Stimulated activated CD8-positive, alpha-beta memory T cell treated with anti-CD3 and anti-CD28 coated beads, Interleukin-7, amount 100 ng/mL, for 1 hour (primary cell): ENCODE measurements at places on chromosomes 16 and 17.

DNA sequence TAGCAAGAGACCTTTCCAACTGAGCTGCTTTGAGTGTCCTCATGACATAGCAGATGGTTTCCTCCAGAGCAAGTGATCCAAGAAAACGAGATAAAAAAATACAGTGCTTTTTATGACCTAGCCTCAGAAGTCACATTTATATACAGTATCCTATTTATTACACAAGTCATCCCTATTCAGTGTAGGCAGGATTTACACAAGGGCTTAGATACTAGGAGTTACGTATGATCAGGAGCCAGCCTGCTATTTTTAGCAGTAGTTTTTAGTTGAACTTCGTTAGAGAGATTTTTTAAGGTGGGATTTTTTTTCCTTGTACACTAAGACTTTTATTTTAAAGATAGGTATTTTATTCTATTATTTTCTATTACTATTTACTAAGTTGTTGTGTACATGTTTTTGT is 58.4 kb downstream of the PHKB start:
- no peak for DNase-seq

- DNase-seq = no peak
These were observed 336 bp upstream of the BMERB1 start for GRCh38 chr16:15434079-15434424.

- DNase-seq = no peak
These were observed 588 bp downstream of the METTL16 start for GRCh38 chr17:2511138-2511461.

GRCh38 chr17:67911059-67911782 is 85.0 kb downstream of the C17orf58 start:
- DNase-seq = no peak

DNA sequence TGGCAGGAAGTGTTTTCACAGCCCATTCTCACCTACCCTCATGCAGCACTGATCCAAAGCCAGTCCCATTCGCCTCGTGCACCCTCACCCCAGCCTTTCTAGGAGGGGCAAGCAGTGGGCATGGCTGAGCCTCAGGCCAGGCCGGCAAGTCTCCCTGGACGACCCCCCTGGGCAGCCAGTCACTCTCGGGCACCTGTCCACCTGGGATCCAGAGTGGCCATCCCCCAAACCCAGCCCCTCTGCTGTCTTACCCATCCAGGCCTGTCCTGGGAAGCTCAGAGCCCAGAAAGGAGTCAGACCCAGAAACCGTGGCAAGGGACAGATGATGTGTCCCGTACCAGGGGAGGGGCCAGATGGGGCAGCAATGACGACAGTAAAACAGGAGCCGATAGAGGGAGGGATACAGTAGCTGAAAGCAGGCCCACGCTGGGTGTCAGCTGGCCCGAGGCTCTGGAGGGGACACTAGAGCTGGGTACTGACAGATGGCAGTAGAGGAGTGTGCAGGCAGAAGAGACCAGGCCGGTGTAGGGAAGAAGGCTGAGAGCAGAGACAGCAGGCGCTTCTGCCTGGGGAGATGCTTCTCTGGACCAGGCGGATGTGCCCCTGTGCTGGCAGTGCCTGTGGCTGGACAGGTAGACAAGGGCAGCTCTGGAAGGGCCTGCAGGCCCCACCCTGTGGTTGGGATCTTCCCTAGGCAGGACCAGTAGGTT is 5.8 kb downstream of the CMTM3 start:
- DNase-seq = no peak

- DNase-seq = no peak
These were observed 193.2 kb downstream of the RAB11FIP4 start for GRCh38 chr17:31584438-31585279.

- no peak for DNase-seq
These were observed 43.0 kb upstream of the TANGO6 start for GRCh38 chr16:68800257-68800875.

GRCh38 chr17:72969293-72969906 is 123.1 kb downstream of the SLC39A11 start:
- DNase-seq = no peak

- no peak for DNase-seq
These were observed 238.0 kb downstream of the PHKB start for GRCh38 chr16:47699106-47699505.

DNA sequence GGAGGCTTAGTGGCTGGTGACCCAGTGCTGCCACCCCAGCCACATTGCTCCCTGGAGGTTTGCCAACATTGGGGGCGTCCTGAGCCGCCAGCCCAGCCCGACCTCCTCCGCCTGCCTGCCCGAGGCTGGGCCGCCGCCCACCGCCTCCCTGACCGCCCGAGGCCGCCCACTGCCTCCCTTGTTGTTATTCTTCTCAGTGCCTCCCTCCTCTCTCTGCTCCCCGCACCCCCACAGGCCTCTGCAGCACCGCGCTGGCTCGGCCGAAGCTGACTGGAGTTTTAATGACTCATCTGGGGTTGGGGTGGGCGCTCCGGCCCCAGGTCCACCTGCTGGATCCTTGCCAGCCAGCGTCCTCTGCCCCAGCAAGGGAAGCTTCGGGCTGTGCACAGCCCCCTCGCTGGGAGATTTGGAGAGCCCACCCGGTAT is 102.5 kb downstream of the RBFOX3 start:
- no peak for DNase-seq

GRCh38 chr17:7083592-7083991 is 3.5 kb upstream of the CLEC10A start:
- no peak for DNase-seq

GRCh38 chr17:14303343-14304221 is 2.7 kb downstream of the HS3ST3B1 start:
- no peak for DNase-seq

- DNase-seq = no peak
These were observed 4.8 kb upstream of the PSMD3 start for GRCh38 chr17:39975801-39976200.

GRCh38 chr17:73982871-73983270 is 220.6 kb upstream of the RPL38 start:
- DNase-seq = no peak

- DNase-seq = no peak
These were observed 14.9 kb upstream of the SPOP start for GRCh38 chr17:49692751-49693150.

DNA sequence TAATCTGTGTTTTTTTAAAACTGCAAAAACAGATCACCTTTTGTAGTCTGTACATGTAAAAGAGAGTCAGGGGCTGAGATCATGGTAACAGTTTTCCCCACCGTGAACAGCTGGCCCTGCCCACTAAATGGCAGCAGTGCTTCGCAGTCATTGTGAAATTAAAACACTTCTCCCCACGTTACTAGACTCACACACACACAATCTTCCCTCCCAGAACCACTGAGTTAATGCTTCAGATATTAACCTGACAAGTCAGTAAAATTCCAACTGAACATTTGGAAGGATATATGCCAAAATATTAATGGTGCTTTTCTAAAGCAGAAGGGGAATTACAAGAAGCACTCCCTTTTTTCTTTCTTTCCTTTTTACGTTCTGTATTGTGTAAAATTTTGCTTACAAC is 1.2 kb upstream of the CD300LG start:
- no peak for DNase-seq

- DNase-seq = no peak
These were observed 5.3 kb upstream of the EIF4A3 start for GRCh38 chr17:80152081-80152702.

DNA sequence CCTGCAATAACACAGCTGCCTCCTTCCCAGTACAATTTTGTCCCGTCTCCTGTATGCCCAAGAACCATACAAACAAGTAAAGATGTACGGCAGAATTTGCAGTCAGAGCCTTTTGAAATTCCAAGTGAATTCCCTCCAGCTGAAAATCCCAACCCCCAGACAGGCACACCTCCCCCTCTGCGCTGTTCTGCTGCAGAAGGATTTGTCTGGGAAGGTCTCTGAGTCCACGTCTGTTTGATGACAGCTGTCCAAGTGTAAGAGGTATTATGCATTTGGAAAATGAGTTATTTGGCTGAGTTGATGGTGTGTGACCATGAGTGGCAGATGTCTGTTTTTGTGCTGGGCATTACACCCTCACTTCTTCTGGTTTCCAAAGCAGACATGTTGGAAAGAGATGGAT is 104.9 kb upstream of the HS3ST4 start:
- DNase-seq = no peak

GRCh38 chr17:79740413-79740812 is 9.7 kb downstream of the ENPP7 start:
- no peak for DNase-seq

GRCh38 chr16:80759419-80760162 is 44.8 kb downstream of the CDYL2 start:
- DNase-seq = no peak

GRCh38 chr16:12833926-12834325 is 30.2 kb upstream of the CPPED1 start:
- DNase-seq = no peak

DNA sequence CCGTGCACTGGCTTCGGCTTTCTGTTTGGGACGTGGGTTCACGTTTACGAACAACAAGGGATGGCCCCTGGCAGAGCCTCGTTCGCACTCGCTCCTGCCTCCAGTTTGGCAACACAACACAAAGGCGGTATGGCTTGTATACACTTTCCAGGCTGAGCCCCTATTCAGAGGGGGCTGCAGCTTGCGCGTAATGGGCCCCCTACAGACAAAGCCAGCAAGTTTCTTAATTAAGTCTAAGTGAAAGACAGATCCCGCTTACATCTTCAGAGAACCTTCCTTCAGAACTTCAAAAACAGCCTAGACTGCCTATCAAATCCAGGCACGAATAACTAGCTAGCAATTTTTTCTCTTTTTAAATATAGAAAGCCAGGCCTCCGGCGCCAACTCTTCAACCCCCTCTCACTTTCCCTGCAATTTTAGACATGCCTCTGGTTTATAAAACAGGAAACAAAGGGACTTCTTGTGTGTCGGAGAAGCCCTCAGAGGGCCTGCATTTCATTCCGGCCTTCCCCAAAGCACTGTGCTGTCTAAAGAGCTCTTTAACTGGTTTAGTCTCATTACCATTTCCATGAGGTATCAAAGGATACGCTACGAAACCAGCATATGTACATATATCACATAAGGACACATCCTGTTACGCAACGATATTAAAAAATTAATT is 244.9 kb downstream of the STX8 start:
- no peak for DNase-seq

- no peak for DNase-seq
These were observed 232.8 kb downstream of the SEC14L1 start for GRCh38 chr17:77373299-77374169.

GRCh38 chr17:52035336-52035915 is 123.1 kb downstream of the CA10 start:
- no peak for DNase-seq

DNA sequence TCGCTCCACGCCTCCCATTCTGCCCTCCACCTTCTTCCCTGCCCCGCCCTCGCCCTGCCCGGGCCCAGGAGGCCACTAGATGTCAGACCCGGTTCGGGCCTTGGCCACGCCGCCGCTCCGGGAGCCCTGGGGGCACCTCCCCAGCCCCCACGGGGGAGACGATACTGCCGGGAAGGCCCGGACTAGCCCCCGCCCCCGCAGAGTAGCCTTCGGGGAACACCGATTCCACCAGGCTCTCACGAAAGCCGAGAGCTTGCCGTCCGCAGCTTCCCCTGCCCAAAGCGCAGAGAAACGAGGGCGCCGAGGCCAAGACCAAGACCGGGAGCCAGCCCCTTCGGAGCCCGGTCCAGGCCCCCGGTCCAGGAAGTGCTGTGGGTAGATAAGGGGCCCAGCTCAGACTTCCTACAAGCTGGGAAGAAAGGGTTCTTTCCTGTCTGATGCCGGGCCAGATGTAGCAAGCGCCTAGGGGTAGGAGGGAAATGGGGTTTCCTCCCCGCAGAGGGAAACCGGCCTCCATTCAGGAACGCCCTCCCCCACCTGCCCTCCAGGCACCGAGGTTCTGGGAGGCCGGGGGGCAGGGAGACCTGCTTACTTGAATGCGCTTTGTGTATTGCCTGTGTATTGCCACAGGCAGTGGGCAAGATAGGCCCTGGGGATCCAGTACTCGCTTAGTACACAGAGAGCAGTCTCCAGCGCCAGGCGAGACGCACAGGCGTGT is 806 bp upstream of the CYB561 start:
- no peak for DNase-seq

DNA sequence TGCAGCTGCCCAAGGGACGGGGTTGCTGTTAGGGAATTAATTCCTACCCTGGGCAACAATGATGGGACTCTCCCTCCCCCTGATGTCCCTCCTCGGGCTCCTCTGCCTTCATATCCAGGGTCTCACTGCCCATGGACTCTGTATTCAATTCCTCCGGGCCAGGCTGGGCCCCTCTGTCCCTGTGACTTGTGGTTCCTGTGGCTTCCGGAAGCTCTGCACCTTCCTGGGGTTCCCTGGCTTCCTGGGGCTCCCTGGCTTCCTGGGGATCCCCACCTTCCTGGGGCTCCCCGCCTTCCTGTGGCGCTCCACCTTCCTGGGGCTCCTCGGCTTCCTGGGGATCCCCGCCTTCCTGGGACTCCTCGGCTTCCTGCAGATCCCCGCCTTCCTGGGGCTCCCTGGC is 35.2 kb downstream of the SRL start:
- no peak for DNase-seq

DNA sequence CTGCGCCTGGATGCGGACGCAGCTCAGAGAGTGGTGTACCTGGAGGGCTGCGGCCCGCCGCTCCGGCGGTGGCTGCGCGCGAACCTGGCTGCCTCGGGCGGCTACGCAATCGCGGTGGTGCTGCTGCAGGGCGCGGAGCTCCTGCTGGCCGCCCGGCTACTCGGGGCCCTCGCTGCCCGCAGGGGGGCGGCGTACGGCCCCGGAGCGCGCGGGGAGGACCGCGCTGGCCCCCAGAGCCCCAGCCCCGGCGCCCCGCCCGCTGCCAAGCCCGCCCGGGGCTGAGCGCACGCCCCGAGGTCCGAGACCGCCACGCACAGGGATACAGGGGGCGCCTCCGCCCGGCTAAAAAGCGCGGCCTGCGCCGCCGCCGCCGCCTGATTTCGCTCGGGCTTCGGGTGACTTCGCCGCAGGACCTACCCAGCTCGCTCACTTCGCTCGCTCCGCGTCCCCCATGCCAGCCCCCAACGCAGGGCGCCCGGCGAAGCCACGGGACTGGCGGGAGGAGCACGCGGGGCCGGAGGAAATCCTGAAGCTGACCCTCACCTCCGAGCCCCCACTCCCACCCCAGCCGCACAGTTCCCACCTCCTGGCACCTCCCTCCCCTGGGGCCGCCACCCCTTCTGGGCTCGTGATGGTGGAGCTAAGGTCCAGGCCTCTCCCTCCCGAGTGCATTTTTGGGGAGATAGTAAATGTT is 8.2 kb downstream of the PDE6G start:
- DNase-seq = no peak

- DNase-seq = no peak
These were observed 15.9 kb downstream of the HEXIM2 start for GRCh38 chr17:45177563-45177962.

DNA sequence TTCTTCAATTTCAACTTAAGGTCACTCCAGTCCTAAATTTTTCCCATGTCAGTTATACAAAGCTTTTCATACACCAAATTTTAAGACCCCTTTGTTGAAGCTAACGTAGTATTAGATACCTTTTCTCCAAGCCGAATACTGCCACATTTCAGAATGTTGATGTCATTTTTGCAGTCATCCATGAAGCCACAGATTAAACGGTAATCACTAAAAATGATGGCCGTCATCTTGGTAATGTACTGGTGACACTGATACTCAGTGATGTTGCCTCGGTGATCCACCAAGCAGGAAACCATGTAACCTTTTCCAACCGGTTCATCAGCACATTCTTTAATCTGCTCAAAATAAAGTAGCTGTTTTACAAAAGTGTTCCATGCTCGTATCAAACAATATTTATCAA is 82.1 kb upstream of the CLEC18B start:
- no peak for DNase-seq

GRCh38 chr16:19415461-19415860 is 2.2 kb upstream of the TMC5 start:
- DNase-seq = no peak

- DNase-seq = no peak
These were observed 12.4 kb downstream of the ITGB3 start for GRCh38 chr17:47265983-47266541.
